ENCODE measurements at places on chromosomes 1 and 21.

DNA sequence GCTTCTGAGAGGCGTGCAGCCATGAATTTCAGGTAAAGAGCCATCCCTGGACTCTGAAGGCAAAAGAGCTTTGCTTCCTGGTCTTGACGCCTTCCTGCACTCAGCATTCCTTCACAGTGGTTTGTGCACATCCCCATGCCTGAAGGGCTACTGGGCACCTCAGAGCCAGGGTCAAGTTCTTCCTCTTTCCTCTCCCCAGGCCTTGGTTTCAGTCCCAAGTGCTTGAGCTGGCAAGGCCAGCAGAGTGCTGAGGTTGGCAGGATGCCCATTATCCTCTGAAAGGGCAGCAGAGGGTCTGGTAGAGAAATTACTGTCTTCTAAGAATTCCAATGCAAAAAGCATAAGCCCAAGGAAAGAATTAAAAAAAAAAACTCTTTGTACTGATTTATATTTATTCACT lies 1064.9 kb downstream of the TTLL7 start:
- no peak for DNase-seq

DNA sequence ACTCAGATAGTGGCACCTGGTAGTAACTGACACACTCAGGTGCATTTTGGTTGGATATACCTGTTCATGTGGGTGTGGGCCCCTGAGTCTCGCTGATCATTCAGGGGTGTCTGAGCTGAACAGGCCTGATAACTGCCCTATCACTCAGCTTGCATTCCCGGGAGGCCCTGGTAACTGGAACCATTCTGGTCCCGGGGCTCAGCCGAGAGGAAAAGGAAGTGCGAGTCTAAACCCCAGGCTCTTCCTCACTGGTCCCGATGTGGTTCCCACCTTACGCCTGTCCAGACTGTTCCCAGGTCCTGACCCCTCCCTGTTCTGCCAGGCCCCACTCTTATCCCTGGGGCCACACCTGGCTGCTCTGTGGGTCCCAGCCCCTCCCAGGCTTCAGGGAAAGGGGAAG lies 11.7 kb upstream of the CDK18 start:
- DNase-seq, result no peak

DNA sequence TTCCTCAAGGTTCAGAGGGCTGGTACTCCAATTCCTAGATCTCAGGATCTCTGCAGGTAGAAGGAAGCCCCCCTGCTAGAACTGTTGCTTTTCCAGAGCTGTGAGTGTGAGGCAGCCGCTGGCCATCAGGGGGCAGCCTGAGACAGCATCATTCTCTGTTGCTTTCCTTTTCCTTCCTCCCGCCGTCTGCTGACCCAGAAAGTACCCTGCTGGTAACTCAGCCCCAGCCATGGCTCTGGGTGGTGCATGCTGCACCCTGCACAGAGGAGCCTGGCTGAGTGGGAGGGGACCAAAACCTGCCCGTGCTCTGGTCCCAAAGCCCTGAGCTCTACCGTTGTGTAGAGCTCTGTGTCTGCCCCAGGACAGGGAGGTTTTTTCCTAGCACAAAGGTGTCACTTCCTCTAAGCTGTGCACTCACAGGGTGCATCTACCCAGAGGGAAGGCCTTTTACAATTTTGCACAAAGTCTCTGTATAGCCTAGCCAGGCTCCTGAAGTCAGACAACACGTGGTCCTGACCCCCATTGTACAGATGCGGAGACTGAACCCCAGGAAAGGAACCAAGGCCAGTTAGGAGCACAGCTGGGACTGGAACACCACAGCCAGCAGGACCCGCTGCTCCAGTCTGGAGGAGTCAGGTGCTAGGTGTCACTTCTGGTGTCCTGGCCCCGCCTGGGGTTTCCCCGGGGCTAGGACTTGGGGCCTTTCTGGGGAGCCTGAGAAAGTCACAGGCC lies 5.6 kb upstream of the FAM131C start:
- DNase-seq, result peak; percentile 82

- DNase-seq, result no peak
These were observed 7.7 kb downstream of the IFNLR1 start for GRCh38 chr1:24179251-24179840.

DNA sequence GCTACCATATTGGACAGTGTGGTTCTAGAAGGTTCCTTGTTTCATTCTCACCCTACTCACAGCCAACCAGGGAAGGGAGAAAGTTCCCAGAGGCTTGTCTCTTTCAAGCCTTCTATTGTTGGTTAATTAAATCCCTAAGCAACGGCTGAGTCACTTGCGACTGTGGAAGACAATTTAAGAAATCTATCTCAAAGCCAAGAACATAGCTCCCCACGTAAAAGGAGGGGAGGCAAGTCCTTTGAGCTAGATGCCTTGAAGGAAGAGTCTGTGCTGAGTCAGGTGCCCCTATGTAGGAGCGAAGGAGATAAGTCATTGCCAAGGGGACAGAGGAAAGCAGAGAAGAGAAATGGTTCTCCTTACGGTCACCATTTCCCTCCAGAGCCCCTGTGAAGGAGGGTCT lies 79.4 kb upstream of the PPP2R5A start:
- DNase-seq, result no peak

DNA sequence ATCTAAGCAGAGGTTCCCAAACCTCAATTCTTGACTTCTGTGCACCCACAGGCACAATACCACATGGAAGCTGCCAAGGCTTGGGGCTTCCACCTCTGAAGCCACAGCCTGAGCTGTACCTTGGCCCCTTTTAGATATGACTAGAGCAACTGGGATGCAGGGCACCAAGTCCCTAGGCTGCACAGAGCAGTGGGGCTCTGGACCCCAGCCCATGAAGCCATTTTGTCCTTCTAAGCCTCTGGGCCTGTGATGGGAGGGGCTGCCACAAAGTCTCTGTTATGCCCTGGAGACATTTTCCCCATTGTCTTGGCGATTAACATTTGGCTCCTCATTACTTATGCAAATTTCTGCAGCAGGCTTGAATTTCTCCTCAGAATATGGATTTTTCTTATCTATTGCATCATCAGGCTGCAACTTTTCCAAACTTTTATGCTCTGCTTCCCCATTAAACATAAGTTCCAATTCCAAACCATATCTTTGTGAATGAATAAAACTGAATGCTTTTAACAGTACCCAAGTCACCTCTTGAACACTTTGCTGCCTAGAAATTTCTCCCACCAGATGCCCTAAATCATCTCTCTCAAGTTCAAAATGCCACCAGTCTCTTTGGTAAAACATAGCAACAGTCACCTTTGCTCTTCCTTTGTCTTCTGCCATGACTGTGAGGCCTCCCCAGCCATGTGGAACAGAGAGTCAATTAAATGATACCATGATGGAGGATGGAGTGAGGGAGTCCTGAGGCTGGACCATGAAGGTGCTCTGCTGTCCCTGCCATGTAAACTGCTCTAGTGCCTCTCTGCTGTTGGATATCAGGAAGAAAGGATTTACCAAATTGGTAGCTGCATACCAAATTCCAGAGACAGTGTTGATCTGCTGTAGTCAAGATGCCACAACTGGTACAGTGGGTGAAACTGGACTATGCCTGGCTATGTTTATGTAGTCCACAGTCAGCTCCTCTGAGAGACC lies 37.6 kb downstream of the RUNX3 start:
- no peak for DNase-seq

DNA sequence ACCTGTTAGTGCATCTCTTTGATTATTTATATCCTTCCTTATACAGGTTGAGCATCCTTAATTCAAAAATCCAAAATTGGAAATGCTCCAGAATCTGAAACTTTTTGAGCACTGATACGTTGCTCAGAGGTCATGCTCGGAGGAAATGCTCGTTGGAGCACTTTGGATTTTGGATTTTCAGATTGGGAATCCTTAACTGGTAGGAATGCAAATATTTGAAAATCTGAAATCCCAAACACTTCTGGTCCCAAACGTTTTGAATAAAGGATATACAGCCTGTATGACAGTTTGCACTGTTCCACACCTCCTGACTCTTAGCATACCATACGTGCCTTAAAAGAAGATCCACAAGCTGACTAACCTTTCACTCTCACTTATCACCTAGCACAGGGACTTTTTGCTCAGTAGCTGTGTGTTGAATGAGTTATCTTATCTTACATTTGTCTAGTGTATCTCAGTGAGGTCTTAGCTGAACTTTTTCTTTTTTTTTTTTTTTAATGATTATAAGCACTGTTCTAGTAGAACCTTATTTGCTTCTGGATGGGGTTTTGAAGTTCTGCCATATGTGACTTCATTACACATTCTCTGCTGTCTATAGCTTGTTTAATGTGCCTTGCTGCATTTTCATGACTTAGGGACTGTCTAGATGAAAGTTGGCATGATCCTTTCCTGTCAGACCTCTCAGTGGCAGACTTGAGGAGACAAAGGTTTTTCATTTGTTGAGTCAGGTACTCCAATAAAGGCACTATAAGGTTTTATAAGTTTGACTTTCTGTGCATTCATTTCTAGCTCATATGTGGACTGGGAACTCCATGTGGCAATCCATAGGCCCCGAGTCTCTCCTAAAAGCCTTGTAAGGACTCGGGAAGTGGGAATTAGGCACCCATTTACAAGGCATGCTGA lies 21.6 kb downstream of the PTGFRN start:
- DNase-seq, result no peak

All from Kasumi-1 (cell line).